ENCODE measurements at places on chromosomes 16 and 17.

DNA sequence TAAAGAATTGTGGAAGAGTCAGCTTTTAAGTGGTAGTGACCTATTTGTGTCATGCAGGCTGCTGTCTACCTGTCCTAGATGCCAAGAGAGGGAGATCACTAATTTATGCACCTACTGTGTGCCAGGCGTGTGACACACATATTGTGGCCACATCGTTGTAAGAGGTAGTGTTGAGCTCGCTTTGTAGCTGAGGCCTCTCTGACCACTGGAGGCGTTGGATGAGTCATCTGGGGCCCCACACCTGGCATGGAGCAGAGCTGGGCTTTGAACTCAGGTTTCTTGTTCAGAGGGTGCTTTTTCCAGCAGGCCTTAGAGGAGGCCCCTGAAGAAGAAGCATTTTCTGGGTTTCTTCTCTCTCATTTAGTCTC is 52.3 kb upstream of the LGALS9 start:
- DNase-seq = no peak

DNA sequence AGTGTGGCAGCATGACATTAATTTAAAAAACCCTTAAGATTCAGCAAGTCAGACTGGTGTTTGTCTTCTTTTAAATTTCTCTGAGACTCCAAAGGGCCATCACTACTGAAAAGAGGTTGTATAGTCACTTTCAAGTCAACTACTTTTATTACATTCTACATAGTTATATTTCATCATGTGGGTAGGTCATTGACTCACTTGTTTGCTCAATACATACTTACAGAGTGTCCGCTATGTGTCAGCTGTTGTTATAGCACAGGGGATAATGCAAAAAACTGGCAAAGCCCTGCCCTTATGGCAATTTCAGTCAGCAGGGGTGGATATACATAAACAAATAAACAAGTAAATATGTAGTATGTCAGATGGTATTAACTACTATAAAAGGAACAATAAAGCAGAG is 2.5 kb upstream of the MYH4 start:
- DNase-seq = peak; percentile 38

DNA sequence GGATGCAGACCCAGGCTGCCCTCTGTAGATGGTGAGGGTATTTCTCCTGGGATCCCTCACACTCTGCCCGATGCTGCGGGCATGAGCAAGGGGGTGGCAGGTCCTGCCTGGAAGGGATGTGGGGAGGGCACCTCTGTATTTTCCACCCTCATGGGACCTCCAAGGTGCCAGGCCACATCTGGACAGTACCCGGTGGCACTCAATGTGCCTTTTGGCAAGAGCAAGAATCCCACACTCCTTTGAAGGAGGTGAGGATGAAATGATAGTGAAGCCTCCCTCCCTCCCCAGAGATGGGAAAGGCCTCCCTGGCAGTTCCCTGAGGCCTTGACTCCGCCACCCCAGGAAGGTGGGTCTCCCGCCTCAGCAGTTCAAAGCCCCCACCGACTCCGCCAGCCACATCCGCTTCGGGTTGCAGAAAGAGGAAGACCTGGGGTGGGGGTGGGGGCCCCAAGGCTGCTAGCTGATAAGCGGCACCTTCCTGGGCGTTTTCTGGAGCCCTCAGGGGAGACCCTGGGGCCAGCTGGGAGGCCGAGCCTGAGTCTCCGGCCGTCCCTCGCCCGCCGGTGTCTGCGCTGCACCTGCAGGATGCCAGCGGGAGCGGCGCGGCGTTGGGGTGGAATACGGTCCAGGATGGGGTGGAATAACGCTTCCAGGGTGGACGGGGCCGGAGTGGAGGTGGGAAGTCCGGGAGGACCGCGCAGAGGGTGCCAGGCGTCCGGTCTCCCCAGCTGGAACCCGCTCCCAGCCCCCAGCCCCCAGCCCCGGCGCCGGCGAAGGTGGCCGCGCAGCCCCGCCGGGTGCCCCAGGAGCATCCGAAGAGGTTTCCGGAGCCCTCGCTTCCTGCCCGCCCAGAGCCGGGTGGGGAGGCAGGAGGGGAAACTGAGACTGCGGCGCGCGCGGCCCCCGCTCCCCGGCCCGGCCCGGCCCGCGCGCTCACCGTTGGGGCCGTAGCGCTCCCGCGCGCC is 718 bp downstream of the ATP2A3 start:
- DNase-seq = no peak

GRCh38 chr16:20878682-20879147 is 21.4 kb downstream of the DCUN1D3 start:
- no peak for DNase-seq

- DNase-seq = no peak
These were observed 71.5 kb downstream of the VMP1 start for GRCh38 chr17:59778996-59779395.

- DNase-seq = no peak
These were observed 83.8 kb downstream of the ABCC1 start for GRCh38 chr16:16033208-16033717.

DNA sequence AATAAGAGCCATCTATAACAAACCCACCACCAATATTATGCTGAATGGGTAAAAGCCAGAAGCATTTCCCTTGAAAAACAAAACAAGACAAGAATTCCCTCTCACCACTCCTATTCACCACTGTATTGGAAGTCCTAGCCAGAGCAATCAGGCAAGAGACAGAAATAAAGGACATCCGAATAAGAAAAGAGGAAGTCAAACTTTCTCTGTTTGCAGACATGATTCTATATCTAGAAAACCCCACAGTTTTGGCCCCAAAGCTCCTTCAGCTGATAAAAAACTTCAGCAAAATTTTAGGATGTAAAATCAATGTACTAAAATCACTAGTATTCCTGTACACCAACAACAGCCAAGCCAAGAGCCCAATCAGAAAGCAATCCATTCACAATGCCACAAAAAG is 271.8 kb upstream of the AXIN2 start:
- no peak for DNase-seq
